ENCODE measurements at places on chromosomes 5 and 9.

GRCh38 chr9:76733096-76733495 lies 31.1 kb upstream of the PCA3 start:
- DNase-seq, result no peak

GRCh38 chr5:80114860-80115259 lies 79.7 kb downstream of the THBS4 start:
- no peak for DNase-seq

- DNase-seq, result no peak
Observed at GRCh38 chr9:73807952-73808351, 656.3 kb downstream of the ANXA1 start.

GRCh38 chr5:78753093-78753531 lies 104.5 kb upstream of the LHFPL2 start:
- DNase-seq, result no peak

DNA sequence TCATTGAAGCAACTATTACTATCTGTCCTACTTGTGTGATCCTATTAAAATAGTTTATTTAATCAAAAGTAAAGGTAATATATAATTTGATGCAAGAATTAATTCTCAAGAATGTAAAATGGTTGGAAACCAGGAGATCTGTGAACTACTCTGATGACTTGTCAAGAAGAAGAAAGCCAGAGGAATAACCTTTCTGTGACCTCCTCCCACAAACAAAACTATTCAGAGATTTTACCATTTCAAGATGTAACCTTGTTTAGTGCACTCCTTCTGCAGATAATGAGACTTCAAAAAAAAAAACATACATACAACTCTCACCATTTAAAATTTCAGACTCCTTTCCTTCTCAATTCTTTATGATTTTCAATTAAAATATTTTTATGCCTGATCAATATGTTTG lies 79.5 kb downstream of the RFX3 start:
- no peak for DNase-seq

- no peak for DNase-seq
Observed at GRCh38 chr5:61653807-61654580, 321.9 kb downstream of the ZSWIM6 start.

DNA sequence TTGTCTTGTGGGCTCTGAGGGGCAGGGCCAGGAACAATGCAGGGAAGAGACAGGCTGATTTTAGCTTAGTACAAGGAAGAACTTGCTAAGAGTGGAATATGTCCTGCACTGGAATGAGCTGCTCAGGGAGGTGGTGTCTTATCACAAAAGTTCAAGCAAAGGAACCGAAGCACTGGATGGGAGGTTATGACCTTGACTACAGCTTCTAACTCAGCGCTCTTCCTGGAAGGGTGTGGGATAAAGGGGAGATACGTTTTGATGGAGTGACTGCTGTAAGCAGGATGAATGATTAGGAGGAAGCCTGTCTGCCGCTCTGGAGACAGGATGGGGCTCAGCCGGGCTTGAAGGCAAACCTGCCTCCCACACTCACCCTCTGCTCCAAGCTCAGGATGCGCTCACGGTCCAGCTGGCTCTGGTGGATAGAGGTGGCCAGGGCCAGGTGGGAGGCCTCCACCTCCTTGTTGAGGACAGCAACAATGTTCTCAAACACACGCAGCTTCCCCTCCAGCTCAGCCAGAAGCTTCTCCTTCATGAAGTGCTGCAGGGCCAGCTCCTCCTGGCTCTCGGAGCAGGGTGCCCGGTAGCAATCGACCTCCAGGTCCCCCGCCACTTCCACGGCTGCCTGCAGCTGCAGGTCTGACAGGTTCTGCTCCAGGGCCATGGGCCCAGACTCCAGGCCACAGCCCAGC lies 13.5 kb downstream of the TRAF1 start:
- DNase-seq, result no peak

DNA sequence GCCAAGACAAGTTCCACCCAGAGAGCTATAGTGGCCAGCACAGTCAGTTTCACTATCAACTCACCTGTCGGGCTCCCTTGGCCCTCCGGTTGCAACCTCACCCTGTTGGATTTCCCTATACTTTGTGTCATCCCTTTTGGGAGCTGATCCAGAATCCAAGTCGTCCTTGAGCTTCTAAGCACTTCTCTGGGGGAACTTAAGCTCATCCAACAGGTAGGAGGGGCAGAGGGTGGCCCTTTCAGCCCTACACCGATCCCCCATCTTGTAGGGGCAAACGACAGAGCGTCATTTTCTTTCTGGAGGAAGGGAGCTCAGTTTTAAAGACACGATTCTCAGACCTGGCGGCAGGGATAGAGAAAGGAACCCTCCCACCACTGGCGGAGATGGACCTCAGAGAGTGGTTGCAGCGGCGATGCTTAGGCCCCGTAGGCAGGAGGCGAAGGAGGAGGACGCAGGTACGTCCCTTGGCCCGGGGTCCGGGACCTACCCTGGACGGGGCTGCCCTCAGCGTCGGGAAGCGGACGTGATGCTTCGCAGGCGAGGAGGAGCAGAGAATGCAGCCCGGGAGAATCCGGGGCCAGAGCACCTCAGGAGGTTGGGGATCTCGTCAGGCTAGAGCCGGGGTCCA lies 519 bp downstream of the ZER1 start:
- DNase-seq, result no peak

DNA sequence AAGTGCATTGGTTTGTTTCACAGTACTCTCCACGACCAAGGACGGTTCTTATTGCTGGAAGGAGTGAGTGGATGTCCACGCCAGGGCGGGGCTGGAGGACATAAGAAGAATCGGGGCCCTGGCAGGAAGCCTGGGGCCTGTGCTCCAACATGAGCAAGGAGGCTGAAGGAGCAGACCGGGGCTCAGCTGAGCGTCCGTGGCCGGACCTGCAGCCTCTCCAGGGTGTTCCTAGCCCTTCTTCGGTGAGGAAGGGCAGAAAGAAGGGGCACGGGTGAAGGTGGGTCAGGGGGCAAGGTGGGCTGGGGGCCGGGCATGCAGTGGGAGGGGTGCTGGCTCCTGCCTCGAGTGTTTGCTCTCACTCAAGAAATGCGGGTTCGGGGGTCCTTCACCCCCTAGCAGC lies 18.1 kb downstream of the FAM78A start:
- DNase-seq, result no peak

DNA sequence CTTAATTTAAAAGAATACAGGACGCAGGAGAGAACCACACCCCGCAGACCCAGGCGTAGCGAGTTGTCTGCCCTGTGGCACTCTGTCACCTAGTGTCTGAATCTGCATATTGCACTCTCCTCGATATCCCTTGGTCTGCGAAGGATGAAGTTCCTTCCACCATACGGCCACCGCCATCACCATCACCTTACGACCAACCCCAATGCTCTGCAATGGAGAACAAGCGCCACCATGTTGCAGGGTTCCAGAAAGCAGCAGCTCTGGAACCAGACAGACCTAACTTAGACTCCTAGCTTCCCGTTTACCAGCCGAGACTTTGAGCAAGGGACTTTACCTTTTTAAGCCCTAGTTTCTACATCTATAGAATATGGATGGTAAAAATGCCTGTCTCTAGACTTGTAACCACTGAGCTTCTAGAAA lies 77.4 kb upstream of the DMRT1 start:
- no peak for DNase-seq

GRCh38 chr5:86757824-86758223 lies 140.1 kb downstream of the COX7C start:
- DNase-seq, result no peak
